HFFc6 (cell line): ENCODE measurements at places on chromosomes 7 and 10.

DNA sequence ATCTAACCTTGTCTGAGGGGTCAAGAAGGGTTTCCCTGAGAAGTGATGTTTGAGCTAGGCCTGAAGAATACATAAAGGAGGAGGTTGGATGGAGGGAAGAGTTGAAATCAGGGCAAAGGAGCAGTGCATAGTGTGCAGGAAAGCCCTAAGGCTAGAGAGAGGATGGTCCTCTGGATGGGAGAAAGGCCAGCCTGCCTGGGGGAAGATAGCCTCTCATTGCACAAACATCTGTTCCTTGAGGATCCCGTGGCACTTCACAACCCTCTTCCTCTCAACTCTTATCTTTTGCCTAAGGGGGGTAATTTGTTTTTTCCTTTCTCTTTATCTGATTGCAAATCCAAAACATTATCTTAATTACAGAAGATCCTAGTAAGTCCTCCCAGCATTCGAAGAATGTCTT lies 35.7 kb downstream of the STAMBPL1 start:
- peak; percentile 25 for DNase-seq

- no peak for DNase-seq
These were observed 236.1 kb downstream of the ELMO1 start for GRCh38 chr7:37212556-37212955.

GRCh38 chr7:47091141-47091540 lies 490.8 kb downstream of the TNS3 start:
- peak; percentile 30 for DNase-seq

GRCh38 chr10:89216056-89216455 lies 8.9 kb upstream of the CH25H start:
- no peak for DNase-seq

DNA sequence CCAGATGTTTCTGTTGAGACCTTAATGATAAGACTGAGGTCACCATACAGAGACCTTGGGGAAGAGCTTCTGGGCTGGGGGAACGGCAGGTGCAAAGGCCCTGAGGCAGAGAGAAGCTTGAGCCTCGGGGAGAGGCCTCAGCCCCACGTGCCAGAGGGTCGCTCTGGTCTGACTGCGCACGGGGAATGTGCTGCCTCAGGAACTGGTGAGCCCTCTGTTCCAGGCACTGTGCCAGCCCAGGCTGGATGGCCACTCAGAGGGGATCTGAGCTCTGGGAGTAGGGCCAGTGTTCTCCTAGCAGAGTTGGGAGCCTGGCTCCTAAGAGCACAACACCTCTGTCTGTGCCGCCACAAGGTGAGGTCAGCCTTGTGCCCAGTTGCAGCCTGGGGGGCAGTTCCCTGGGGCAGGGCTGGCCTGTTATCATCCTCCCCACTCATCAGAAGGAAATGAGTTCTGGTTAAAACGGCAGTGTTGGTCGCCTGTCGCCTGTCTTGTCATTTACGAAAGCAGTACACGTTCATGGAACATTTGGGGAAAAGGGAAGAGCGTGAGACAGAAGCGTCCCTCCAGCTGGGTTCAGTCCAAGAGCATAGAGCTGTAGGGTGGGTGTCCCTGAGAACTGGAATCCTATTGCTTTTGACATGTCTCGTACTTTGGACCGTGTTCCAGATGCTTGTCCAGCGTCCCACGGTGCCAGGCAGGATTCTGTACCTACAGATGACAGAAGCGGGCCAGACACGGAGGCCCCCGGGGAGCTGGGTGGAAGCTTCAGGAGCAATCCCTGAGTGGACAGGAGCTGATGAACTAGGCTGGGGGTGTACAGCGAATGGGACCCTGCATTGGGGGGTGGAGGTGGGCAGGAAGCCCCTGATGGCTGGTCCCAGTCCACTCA lies 4.3 kb downstream of the TTYH3 start:
- peak; percentile 39 for DNase-seq

GRCh38 chr7:41711283-41712064 lies 8.6 kb upstream of the INHBA start:
- no peak for DNase-seq

- DNase-seq = no peak
These were observed 405.2 kb upstream of the NPVF start for GRCh38 chr7:25633426-25634036.

- no peak for DNase-seq
These were observed 171.0 kb downstream of the SND1 start for GRCh38 chr7:127822822-127823508.

DNA sequence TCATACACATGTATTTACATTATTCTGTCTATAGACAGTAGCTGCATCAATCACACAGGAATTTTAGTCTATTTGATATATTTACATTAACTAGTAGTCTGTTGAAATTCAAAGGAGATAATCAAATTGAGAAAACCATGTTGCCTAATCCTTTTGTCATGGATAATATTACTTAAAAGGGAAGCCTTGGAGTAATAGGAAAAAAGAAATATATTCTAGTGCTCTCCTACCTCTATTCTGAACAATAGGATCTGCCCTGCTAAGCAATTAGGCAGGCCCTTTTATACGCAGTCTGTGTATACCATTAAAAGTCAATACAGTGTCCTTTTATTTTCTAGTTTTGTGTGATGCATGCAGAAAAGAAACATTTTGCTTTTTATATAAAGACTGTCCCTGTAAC lies 24.5 kb downstream of the UMAD1 start:
- DNase-seq = no peak

GRCh38 chr7:129947701-129948100 lies 5.1 kb downstream of the UBE2H start:
- no peak for DNase-seq

GRCh38 chr10:60906411-60906810 lies 37.6 kb downstream of the RHOBTB1 start:
- DNase-seq = no peak

DNA sequence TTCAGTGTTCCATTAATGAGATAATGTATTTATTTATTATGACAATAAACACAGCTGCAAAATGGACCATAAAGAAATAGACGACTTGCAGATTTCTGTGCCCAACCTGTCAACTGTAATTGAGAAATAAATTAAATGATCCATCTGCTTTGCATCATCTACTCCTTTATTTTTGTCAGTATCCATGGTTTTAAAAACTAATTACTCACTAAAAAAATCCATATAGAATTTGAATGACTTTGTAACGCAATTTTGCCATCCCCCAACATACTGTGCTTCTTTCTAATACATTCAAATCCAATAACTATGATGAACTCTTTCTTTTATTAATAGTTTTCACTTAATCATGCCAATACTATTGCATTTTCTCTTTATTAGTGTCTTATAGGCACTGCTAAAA lies 388.5 kb upstream of the SORCS1 start:
- no peak for DNase-seq

- no peak for DNase-seq
These were observed 41.8 kb downstream of the APBB1IP start for GRCh38 chr10:26479766-26480492.

GRCh38 chr7:158186406-158186805 lies 401.2 kb downstream of the PTPRN2 start:
- DNase-seq = no peak

- DNase-seq = no peak
These were observed 45.6 kb downstream of the SMURF1 start for GRCh38 chr7:99098286-99098823.

GRCh38 chr10:63388421-63389031 lies 77.3 kb downstream of the JMJD1C start:
- no peak for DNase-seq

DNA sequence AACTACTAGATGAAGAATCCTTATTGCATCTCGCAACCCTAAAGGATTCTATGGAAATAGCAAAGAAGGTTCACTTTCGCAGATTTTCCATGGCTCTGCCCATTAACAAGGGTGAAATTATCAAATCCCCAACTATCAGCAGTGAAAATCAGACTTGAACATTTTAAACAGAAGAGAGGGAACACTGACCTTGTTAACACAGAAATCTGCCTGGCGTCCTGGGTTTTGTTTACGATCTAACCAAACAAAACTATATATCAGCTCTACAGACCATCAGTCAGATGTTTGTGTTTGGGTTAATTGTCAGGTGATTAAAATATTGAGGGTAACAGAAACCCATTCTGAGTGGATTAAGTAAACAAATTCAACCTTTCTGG lies 1.9 kb downstream of the CTTNBP2 start:
- DNase-seq = no peak

DNA sequence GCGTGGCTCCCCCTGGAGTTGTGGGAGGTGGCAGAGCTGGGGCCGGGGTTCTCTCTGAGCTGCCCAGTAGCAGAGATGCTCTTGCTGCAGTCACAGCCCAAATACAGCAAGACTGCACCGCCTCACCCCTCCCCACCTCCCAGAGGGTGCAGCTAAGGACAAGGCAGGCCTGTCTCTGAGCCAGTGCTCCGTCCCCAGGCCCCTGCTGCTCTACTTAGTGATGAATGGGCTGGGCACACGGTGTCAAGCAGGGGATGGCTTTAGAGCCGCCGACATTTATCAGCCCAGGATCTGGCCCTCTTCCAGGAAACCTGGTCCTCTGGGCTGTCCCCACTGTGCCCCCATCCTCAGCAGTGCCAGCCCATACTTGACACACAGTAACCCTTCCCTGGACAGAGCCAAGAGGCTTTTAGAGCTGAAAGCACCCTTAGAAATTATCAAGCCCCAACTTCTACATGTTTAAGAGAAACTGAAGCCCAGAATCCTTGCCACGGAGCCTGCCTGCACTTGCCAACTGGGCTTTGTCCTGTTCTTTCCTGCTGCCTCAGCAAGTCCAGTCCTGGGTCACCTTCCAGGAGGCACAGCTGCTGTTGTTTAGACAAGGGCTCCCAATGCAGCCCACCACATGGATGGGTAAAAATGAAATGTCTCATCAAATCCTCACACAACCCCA lies 137.1 kb upstream of the UNC5B start:
- no peak for DNase-seq

GRCh38 chr10:7192831-7193361 lies 217.9 kb downstream of the SFMBT2 start:
- no peak for DNase-seq

- DNase-seq = no peak
These were observed 324.0 kb upstream of the POT1 start for GRCh38 chr7:125253452-125254190.

GRCh38 chr7:132400561-132401142 lies 175.6 kb downstream of the PLXNA4 start:
- DNase-seq = no peak

DNA sequence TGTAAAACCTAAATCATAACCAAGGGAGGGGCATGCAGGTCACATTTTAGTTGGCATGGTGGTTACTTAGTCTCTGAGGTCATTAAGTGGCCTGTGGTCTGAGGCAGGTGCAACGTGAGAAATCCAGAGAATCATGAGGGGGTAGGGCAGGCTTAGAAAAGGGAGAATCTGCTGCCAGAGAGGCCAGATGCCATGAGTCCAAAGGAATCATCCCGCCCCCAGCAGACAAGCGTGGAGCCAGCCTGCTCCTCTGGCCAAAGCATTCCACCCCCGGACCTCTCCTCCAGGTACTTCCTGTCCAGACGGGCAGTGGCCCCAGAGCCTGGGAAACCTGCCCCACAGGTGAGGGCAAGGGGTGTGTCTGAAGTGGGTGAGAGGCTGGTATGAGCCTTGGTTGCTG lies 196.4 kb upstream of the ZNF32 start:
- no peak for DNase-seq

- no peak for DNase-seq
These were observed 326.5 kb upstream of the SEMA3C start for GRCh38 chr7:81245353-81245752.

DNA sequence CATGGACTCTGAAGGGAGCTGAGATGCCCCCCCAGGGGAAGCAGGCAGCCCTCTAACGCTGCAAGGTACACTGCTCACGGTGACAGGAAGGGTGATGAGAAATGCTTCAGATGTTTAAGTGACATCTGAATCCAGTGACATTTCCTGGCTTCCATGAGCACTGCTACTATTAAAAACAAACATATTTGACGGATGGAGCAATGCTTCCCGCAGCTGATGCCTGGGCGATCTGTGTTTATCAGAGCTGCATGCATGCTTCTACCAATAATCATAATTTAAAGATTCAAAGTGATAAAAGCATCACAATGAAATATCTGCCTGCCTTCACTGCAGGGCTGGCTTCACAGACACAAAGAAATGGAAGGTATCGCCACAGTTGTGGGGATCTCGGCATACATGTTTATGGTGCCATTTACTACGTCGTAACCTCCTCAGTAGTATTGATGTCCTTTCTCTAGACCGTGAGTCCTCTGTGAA lies 66.1 kb upstream of the AOAH start:
- no peak for DNase-seq

DNA sequence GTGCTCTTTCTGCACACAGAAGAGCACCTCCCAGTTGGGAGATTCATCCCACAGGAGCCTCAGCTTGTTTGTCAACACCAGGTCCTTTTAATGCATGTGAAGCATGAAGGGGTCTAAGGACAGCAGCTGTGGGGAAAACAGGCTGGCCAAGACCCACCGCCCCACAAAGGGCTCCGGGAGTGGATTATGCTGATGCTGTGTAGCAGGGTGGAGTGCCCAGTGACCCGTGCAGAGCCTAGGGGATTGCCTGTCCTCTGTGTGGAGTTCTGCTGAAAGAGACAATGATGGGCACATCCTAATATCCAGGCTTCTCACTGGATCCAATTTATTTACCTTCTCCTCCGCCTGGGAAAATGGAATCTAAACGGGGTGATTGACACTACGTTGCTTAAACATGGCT lies 74.0 kb downstream of the PIP4K2A start:
- DNase-seq = no peak

DNA sequence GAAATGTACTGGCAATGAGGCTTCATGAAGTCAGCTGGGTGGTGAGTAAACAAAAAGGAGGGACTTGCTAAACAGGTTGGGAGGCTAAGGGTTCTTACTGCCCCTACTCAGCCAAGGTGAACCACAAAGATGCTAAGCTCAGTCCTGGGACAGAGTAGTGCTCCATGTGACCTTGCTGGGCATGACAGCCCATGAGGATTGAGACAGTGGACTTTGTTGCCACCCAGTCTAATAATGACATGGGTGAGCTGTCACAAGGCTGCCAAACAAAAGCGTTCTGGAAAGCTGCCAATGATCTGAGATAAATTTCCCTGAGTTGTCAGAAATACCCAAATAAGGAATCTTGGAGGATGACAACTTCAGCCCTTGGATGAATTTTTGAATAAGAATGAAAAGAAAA lies 75.2 kb downstream of the CLEC2L start:
- DNase-seq = no peak

GRCh38 chr10:121942749-121943416 lies 15.1 kb upstream of the ATE1 start:
- DNase-seq = peak; percentile 82

DNA sequence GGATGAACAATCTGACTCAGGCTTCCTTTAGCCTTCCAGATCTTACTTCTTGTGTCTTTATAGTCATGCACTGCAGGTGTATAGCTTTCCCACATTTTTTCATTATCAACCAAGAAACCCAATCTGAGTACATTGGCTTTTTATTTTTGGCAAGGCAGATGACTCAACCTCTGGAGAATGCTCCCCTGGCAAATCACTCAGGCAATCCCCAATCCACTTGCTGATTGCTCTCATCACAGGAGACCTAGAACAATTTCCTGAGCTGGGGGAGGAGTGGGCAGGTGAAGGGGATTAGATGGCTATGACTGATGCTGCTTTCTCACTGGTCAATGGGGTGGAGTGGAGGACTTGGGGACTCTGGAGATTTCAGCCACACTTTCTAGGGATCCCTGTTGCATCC lies 134.4 kb downstream of the SLC16A9 start:
- no peak for DNase-seq
